CD4-positive, alpha-beta T cell treated with Interleukin-21 for 1 hour (primary cell): ENCODE measurements at places on chromosomes 7 and 10.

DNA sequence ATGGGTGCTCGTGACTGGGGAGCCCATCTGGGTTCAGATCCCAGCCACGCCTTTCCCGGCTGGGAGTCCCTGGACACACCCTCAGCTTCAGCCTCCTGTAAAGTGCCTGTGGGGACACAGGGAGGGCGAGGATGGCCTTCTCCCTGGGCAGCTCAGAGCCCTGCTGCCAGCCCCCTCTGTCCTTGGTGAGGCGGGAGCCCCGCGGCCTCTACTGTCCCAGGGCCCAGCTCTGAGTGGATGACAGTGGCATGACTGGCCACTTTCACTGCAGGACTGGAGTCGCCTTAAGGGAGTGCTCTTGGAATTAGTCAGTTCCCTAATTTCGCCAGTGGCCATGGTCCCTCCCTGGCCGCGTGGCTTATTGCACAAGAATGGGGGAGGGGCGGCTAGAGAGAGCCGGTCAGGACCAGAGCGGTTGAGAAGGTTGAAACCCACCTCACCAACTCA lies 4.6 kb downstream of the BRI3 start:
- DNase-seq = peak; percentile 14

GRCh38 chr10:30313579-30314350 lies 35.3 kb downstream of the MTPAP start:
- DNase-seq = no peak

- no peak for DNase-seq
These were observed 87.3 kb upstream of the DIP2C start for GRCh38 chr10:776772-777171.

DNA sequence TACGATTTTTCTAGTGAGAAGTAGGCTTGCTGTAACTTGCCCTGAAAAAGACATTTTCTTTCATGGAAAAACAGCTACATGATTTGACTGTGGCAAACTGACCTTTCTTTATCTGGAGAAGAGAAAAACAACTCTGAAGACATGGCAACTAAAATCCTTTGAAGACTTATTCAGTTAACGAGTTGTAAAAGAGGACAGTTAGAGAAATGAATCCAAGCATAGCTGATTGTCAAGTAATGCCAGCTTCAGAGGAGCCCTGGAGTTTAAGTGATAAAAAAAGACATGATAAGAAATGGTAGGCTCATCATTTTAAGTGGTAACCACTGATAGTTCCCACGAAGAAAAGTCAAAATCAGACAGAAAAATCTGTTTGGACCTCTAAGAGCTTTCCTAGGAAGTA lies 19.6 kb downstream of the TMEM229A start:
- DNase-seq = no peak
